Body of pancreas (tissue), 4 donors: ENCODE measurements at places on chromosomes 4 and X. TPM values are rescaled to one million over a fixed set of nuclear protein-coding genes. Genes with fewer than 3 reads are reported as not detected.
A peak's percentile ranks its signal among the peaks of the same experiment; 100 is the strongest.

SYN1 gene
- total RNA-seq, result 4.0 TPM

MPP1 gene
- 24.9 TPM for total RNA-seq

CYTL1 gene
- 3.1 TPM for total RNA-seq

PGAM4 gene
- not detected for total RNA-seq

HDX gene
- total RNA-seq, result 1.3 TPM

TCEAL6 gene
- total RNA-seq, result not detected

DNA sequence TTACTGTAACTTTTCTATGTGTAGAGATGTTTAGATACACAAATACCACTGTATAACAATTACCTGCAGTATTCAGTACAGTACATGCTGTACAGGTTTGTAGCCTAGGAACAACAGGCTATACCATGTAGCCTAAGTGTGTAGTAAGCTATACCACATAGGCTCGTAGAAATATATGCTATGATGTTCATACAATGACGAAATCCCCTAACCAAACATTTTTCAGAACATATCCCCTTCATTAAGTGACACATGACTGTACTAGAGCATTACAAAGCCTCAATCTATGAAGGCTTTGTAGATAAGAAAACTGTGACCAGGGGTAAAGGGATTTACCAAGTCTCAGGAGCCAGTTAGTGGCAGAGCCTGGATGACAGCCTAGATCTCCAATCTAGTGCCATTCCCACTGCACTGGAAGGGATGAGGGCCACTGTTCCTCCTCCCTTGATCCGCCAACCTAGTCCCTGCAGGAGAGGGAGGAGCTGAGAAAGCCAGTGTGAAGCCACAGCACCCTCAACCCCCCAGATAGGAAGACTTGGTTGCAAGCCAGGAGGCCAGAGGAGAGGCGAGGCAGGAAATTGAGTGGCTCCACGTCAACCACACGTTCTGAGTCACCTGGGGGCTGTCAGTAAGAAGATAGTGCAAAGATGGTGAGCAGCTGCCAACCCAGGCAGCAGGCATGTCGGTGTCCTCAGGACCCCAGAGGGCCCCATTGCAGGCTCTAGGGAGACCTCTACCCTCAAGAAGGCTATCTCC lies 227.7 kb downstream of the BCOR start:
- H3K27ac ChIP-seq, result no peak overlapping the region
- H3K27me3 ChIP-seq, result no peaks in the 10 kb centered on the region
- H3K4me3 ChIP-seq, result no peak overlapping the region
- no peaks in the 10 kb centered on the region for H3K36me3 ChIP-seq
- DNase-seq, result no peak

GRCh38 chr4:139919521-139919920 lies 234.5 kb downstream of the MAML3 start:
- DNase-seq, result no peak
- no peak overlapping the region for H3K4me3 ChIP-seq
- H3K36me3 ChIP-seq, result no peaks in the 10 kb centered on the region
- H3K4me1 ChIP-seq, result peaks cover 86% of the 10 kb centered on the region
- peak overlapping the region; percentile 81 for H3K27ac ChIP-seq

- no peaks in the 10 kb centered on the region for H3K4me1 ChIP-seq
- no peaks in the 10 kb centered on the region for H3K36me3 ChIP-seq
- H3K27ac ChIP-seq, result no peak overlapping the region
- H3K4me3 ChIP-seq, result no peak overlapping the region
- H3K27me3 ChIP-seq, result no peaks in the 10 kb centered on the region
- DNase-seq, result no peak
Measured at GRCh38 chrX:130741584-130741983, 161.4 kb downstream of the ENOX2 start.

- no peak overlapping the region for H3K27ac ChIP-seq
- H3K4me3 ChIP-seq, result no peak overlapping the region
- DNase-seq, result no peak
- H3K27me3 ChIP-seq, result no peaks in the 10 kb centered on the region
Measured at GRCh38 chrX:14753441-14753840, 119.4 kb downstream of the FANCB start.

- no peak overlapping the region for H3K27ac ChIP-seq
- no peak for DNase-seq
- no peaks in the 10 kb centered on the region for H3K36me3 ChIP-seq
- no peaks in the 10 kb centered on the region for H3K27me3 ChIP-seq
- H3K4me3 ChIP-seq, result no peak overlapping the region
Measured at GRCh38 chr4:96983830-96984229, 1143.9 kb downstream of the PDHA2 start.

- no peaks in the 10 kb centered on the region for H3K27me3 ChIP-seq
- peak; percentile 33 for DNase-seq
- peak overlapping the region; percentile 76 for H3K27ac ChIP-seq
- peaks cover 36% of the 10 kb centered on the region for H3K4me1 ChIP-seq
Measured at GRCh38 chr4:148216866-148217814, 225.1 kb downstream of the NR3C2 start.

GRCh38 chr4:1763550-1764080 lies 29.5 kb upstream of the FGFR3 start:
- DNase-seq, result peak; percentile 50
- H3K27ac ChIP-seq, result no peak overlapping the region
- no peak overlapping the region for H3K4me3 ChIP-seq
- H3K27me3 ChIP-seq, result no peaks in the 10 kb centered on the region

DNA sequence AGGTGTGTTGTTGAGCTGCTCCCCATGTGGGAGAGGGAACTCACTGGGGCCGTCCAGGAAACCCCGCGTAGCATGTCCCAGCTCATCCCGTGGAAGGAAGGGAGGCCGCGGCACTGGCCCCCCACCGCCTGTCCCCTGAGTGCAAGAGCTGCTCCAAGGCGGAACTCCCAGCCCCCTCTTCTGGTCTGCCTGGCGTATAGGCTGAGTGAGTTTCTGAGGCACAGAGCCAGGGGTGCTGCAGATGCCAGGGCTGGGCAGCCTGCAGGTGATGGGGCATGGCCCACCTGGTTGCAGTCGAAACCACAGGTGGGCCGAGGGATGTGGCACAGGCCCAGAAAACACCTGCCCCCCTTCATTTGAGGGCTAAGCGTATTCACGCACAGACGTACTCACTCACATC lies 49.6 kb downstream of the ABLIM2 start:
- no peaks in the 10 kb centered on the region for H3K27me3 ChIP-seq
- H3K4me1 ChIP-seq, result peaks cover 34% of the 10 kb centered on the region
- no peaks in the 10 kb centered on the region for H3K36me3 ChIP-seq

DNA sequence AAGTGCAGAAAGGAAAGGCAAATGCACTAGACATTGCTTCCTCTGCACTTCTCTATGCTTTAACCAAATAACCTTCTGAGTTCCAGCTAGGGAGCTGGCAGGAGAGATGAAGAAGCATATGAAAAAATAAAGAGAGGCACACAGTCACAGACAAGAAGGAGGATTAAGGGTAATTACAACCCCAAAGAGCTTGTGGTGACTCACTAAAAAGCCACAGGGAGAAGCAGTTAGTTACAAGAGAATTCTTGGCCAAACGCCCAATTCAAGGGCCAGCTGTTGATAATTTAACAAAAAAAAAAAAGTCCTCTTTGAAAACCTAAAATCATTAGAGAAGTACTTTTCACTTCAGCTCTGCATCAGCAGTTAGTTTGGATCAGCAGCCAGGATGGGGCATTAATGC lies 478.0 kb downstream of the KCNIP4 start:
- H3K4me3 ChIP-seq, result no peak overlapping the region
- no peaks in the 10 kb centered on the region for H3K27me3 ChIP-seq
- no peak for DNase-seq
- no peaks in the 10 kb centered on the region for H3K36me3 ChIP-seq
- no peak overlapping the region for H3K27ac ChIP-seq

DNA sequence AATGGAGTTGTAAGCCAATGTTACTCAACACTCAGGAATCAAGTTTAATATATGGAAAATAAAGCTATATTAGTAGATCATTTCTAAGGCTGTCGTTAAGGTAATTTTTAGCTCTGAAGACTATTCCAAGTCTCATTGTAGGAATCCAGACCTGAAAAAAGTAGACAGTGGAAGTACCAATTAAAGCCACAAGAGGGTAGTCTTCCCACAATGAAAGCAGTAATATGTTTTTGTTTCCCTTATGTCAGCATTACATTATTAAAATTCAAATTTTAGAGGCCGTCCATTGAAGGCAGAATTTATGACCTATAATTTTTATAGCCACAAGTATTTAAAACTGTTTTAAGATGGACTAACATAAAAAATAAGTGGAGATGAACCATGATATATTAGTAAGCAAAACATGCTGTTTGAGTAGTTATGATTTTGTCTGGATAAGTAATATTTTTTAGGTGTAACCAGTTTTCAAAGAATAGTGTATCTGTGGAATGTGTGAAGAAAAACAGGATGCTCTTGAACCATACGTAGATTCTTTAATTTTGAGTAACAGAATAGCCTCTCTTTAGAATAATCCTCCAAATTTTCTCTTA lies 372.6 kb upstream of the TECRL start:
- no peak overlapping the region for H3K27ac ChIP-seq
- H3K27me3 ChIP-seq, result no peaks in the 10 kb centered on the region
- H3K4me3 ChIP-seq, result no peak overlapping the region

DNA sequence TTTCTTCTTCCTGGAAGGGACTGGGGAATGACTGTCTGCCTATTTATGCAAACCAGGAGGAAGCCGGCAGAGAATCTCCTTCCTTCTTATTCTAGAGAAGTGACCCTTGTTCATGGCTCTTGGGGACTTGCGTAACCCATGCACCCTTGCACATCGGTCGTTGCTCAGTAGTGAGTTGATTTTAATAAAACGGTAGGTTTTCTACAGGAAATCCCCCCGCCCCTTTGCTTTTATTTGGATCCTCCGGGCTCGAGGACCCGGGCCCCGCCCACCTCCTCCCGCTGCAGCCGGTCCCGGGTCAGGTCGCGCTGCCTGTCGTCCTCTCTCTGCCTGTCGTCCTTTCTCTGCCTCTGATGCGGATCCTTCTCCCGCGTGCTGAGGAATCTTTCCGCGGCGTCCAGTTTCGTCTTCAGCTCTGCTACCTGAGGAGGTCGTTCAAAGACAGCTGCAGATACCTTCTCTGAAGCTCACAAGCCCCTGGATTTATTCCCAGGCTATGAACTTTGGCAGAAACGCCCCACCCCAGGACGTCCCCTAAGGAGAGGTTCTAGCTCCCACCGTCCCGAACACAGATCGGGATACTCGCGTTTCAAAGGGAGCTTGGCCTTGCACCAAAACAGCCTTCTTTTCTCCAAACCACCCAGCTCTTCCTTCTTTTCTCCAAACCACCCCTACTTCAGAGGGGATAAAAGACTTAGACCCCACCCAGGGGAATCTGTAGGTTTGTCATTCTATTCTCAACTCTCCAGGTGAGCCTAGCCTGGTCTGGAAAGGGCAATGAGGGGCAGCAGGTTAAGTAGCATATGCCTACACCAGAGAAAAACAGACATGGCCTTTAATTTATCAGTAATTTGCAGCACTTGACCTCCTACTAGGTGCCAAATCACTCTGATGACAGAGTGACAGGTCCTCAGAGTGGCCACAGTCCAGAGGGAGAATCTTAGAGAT lies 7.0 kb downstream of the TNIP3 start:
- H3K36me3 ChIP-seq, result no peaks in the 10 kb centered on the region
- DNase-seq, result peak; percentile 15
- H3K4me3 ChIP-seq, result no peak overlapping the region
- peaks cover 10% of the 10 kb centered on the region for H3K27me3 ChIP-seq
- no peak overlapping the region for H3K27ac ChIP-seq
- H3K4me1 ChIP-seq, result peaks cover 8% of the 10 kb centered on the region

DNA sequence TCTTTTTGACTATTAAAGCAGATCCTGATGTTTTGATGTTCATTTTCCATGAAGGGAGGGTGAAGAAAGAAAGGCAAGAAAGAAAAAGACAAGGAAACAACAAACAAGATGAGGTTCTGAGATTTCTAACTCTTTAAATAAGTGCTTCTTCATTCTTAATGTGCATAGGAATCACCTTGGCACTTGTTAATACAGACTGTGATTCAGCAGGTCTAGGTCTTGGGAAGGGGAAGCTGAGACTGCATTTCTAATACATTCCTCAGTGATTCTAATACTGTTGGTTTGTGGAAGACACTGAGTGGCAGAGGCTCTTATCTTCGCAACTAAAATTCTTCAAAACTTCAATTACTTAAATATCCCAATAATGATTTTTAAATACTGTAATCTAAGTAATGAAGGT lies 95.2 kb upstream of the NAP1L5 start:
- H3K27ac ChIP-seq, result peak overlapping the region; percentile 13
- peaks cover 12% of the 10 kb centered on the region for H3K4me1 ChIP-seq
- H3K36me3 ChIP-seq, result no peaks in the 10 kb centered on the region
- no peaks in the 10 kb centered on the region for H3K27me3 ChIP-seq
- no peak for DNase-seq

- no peaks in the 10 kb centered on the region for H3K27me3 ChIP-seq
- no peak for DNase-seq
- H3K27ac ChIP-seq, result no peak overlapping the region
Measured at GRCh38 chr4:46886711-46887110, 22.3 kb downstream of the COX7B2 start.
